ENCODE measurements at places on chromosomes 16 and 17. TPM values are rescaled to one million over a fixed set of nuclear protein-coding genes. Genes with fewer than 3 reads are reported as not detected.
A peak's percentile ranks its signal among the peaks of the same experiment; 100 is the strongest.

- no peak for DNase-seq
These were observed 32.3 kb downstream of the SNTB2 start for GRCh38 chr16:69219279-69219678.

ACSM2A gene
- not detected for total RNA-seq

DNA sequence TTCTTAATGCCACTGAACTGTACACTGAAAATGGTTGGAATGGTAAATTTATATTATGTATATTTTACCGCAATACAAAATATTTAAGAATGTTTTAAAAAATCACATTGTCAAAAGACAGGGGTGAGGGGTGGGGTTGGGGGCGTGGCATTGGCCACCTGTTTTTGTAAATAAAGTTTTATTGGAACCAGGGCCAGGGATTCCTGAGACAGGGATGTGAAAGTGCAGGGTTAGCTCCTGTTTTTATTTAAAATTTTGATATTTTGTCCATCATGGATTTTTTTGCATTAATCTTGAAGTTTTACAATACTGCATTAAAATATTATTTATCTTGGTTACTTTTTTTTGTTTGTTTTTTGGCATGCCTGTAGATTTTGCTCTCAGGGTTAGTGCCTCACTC, 2.3 kb upstream of the FA2H start:
- DNase-seq = no peak

DNA sequence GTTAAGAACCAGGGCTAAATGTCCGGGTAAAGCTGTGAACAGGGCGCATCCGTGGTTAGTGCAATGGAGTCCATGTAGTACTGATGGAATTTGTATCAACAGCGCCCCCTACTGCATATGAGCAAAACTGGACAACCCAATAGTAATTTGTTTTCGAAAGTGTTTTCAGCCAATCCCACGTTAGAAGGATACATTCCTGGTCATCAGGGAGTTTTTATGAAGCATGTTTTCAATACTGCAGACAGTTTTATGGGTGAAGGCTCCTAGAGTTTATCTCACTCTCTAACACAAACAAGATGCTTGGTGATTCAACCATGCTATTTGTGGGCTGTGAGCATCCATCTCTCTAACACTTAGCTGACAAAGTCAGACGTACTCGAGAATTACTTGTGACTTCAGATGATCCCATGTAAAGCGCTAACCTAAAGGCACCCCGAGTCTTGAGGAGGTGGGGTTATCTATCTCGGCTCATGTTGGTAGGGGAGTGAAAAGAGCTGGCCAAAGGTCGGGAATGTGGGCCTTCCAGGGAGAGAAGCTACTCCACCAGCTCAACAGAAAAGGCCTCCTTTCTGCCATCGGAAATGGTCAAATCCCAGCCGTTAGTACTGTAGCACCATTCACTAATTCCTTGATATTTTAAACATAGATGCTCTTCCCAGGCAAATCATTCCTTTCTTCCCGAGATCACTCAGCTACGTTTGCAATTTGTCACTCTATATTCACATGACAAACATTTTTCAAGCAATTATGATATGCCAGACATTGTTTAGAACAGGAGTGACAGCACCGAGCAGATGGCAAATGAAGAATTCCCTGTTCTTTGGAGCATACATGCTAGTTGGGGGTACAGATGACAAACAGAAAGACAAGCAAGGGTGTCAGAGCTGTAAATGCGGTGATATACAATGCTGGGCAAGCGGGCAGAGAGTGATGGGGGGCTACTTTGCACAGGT, 46.9 kb upstream of the HNF1B start:
- DNase-seq = no peak

- no peak for DNase-seq
These were observed 23.6 kb downstream of the TANGO6 start for GRCh38 chr16:68866933-68867332.

KRTAP4-4 gene
- total RNA-seq = not detected

- DNase-seq = no peak
These were observed 492.4 kb downstream of the SHISA9 start for GRCh38 chr16:13393816-13394215.

DNA sequence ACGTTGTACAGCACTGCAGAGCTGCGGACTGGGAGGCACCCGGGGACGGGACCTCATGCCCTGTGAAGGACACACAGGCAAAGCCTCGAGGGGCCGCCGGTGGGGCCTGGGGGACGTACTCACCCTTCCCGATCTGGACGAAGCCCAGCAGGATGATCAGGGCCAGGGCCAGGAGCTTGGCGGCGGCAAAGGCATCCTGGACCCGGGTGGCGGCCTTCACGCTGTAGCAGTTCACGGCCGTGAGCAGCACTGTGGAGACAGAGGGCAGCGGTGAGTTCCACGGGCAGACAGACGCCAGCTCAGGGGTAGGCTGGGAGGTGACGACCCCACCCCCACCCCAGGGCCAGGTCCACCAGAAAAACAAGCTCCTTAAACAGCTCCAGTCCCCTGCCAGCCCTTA, 17.7 kb downstream of the SLC7A5 start:
- no peak for DNase-seq

GRCh38 chr17:57461082-57461481, 204.8 kb downstream of the MSI2 start:
- no peak for DNase-seq

DNA sequence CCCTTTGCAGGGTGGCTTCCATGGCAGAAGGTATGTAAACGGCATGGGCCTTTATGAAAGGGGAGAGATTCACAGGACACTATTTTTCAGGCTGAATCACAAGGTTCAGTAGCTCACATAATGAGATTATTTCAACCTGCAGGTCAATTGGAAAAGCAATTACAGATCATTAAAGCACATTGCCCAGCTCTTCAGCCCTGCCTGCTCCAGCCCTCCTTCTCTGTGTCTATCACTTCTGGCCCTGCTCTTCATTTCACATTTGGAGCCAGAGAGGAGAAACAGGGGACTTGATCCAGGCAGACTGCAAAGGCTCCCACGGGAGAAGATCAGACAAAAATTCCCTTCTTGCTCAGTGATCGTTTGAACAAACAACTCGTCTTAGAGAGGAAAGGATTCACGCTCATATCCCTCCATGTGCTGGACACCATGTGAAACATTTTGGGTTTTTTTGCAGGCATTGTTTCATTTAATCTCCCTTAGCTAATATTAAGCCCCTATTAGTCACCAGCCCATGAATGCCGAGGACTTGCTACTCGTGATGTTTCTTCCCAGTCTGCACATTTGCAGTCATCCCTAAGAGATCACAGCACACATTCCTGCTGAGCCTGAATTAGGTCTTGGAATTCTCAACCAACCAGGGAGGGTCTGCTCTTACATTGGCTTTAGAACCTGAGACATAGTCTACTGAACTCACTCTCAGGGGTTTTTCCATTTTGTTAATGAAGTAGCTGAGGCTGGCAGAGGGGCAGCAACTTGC, 443.9 kb upstream of the CCL2 start:
- DNase-seq = no peak

- no peak for DNase-seq
These were observed 66.4 kb downstream of the KPNA2 start for GRCh38 chr17:68101987-68102314.

DNA sequence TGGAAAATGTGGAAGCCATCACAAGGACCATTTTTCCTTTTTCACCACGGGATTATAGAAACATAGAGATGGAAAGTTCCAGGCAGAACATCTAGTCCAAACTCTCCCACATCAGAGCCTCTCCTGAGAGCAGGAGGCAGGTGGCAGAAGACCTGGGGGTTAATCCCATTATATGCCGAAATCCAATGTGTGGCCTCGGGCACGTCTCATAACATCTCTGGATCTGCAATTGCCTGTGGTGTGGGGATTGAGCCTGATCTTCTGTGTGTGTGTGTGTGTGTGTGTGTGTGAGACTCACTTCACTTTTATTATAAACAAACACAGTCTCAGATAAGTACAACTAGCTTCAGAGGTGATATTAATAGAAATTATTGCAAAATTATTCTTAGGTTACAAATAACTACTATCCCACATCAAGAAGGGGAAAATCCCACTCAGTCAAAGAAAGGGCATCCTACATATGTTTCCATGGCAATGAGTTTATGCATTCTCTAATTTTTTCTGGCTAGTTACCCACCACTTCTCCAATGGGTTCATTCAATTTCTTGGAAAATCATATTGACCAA, 199.1 kb downstream of the FOXL1 start:
- no peak for DNase-seq

IL21R gene
- 0.07 TPM for total RNA-seq

DNA sequence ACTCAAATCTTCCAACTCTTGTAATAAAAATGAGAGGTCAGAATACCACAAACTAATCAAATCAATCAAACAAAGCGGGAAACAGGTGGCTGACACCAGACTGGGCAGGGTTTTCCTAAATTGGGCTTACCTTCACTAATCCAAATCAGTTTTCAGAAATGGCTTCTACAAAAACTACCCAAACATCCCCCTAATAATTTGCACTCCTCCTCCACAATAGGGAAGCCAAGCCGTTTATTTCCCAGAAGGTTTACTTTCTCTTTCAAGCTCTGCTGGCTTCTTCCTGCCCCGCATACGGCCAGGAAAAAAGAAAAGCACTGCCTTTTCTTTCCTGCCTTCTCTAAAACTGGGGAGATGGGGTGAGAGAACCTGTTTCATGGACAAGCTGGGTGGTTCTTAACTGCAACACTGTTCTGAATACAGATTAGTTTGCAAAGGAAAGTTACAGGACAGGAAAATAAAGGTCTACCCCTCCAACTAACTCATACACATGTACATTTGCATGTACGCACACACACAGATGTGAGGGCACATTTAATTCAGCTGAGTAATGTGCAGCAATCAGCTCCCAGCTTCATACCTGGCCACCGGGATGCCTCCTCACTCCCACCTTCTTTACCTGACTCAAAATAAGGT, 9.2 kb downstream of the STAT3 start:
- no peak for DNase-seq

DNA sequence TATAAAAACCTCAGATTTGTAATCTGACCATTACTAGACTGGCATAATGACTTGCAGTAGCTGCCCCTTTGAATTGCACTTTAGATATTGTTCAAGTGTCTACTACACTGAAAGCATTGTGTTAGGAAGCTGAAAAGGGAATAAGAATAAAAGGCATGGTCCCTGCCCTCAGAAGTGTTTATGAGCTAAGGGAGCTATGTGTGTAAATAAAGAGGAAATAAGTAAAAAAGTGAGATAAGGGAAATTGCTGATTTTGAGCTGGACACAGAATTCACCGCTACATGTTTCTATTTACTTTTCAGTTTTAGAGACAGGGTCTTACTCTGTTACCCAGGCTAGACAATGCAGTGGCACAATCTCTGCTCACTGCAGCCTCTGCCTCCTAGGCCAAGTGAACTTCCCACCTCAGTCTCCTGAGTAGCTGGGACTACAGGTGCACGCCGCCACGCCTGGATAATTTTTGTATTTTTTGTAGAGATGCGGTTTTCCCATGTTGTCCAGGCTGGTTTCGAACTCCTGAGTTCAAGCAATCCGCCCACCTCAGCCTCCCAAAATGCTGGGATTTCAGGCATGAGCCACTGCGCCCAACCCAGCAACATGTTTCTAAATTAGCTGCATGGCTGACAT, 57.0 kb downstream of the GRB2 start:
- DNase-seq = no peak

NUTF2 gene
- total RNA-seq = 84.4 TPM

CRYBA1 gene
- total RNA-seq = not detected

- no peak for DNase-seq
These were observed 72.0 kb upstream of the MAF start for GRCh38 chr16:79672524-79672923.

GRCh38 chr17:18626152-18626870, 17.9 kb downstream of the TBC1D28 start:
- DNase-seq = no peak

GRCh38 chr16:19984135-19984534, 89.6 kb downstream of the GPR139 start:
- DNase-seq = no peak

- DNase-seq = no peak
These were observed 436.4 kb downstream of the KCNJ18 start for GRCh38 chr17:22128723-22129122.

MT1G gene
- total RNA-seq = not detected

DNA sequence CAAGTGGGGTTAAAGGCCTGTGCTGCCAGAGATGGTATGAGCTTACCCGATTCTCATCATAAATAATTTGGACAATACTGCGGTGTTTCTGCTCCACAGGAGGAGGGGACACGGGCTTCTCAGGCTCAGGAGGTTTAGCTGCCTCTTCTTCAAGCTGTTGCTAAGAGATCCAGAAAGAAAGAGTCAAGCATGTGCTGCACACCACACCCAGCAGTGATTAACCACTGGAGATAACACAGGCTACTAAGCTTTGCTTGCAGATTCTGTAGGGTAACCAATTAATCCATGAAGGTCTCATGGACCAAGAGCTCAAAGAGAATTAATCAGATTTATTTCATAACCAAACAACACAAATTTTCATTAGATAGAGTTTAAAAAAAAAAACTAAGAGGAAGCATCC, 56.6 kb downstream of the NCOR1 start:
- DNase-seq = no peak

DNA sequence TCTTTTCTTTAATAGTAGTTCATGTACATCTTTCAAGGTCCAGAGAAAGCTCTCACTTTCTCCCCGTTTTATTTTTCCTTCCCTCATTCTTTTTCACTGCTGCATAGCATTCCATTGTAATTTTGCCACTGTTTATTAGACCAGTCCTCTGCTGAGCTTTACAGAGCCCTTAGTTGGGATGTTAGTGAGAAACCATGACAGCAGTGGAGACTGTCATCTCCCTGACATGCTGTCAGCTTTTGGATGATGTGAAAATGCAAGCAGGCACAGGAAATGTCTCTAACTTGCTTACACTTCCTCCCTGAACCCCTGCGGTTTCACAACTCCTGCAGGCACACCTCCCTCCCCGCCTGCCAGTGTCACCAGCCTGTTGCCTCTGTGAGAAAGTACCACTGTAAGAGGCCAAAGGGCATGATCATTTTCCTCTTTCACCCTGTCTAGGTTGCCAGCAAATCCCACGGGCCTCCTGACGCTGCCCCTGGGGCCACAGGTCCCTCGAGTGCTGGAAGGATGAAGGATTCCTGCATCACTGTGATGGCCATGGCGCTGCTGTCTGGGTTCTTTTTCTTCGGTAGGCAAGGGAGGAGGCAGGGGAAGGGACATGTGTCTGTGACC, at the start of gene ITGAL:
Gene ITGAL, plus strand, starts transcription at position 415 of the 615 bp plus-strand sequence. Its CDS starts 96 bp downstream, at position 511.
- DNase-seq = peak; percentile 46

SRCIN1 gene
- total RNA-seq = 1.4 TPM

DNA sequence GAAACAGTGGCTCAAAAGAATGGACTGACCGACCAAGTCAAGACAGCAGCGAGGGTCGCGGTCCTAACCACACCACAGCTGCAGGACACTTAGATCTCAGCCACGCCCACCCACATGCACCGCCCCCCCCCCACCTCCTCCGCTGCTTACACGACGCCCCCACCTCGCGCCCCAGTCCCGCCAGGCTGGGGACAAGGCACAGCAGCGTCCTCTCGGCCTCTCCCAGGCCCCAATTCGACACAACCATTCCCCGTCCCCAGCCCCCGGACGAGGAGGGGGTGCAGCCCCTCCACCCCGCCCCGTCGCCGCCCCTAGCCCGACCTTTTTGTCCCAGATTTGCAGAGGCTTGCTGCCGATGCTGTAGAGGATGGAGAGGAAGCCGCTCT, 477 bp downstream of the CFAP20 start:
- DNase-seq = peak; percentile 41

PHAF1 gene
- total RNA-seq = 10.7 TPM

GPRC5B gene
- 103 TPM for total RNA-seq

GDPD3 gene
- 2.0 TPM for total RNA-seq

SLC52A1 gene
- not detected for total RNA-seq

GRCh38 chr16:57826052-57826451, 23.8 kb upstream of the KIFC3 start:
- DNase-seq = no peak
